Right atrium auricular region (tissue), 2 donors: ENCODE measurements at places on chromosomes 6 and 20. TPM values are rescaled to one million over a fixed set of nuclear protein-coding genes. Genes with fewer than 3 reads are reported as not detected.

IRF4 gene
- 1.1 TPM for total RNA-seq

DNA sequence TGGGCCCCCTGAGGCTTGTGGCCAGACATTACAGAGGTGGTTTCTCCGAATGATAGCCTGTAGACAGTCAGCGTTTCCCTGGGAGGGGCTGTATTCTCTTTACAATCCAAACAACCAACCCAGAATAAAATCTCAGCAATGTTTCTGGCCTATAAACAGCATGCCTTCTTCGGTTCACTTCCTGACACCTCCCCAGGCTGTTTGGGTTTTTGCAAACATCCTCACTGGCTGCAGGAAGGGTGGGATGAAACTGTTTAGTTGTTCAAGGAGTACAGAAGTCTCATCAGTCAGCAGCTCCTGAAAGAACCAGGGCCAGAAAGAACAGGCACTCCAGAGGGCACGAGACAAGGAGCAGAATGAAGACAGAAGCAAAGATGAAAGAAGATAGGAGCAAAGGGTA is 350.0 kb downstream of the QKI start:
- no peak for DNase-seq

NMBR gene
- not detected for total RNA-seq

STMND1 gene
- total RNA-seq, result not detected

KCNG1 gene
- total RNA-seq, result 2.3 TPM

DNA sequence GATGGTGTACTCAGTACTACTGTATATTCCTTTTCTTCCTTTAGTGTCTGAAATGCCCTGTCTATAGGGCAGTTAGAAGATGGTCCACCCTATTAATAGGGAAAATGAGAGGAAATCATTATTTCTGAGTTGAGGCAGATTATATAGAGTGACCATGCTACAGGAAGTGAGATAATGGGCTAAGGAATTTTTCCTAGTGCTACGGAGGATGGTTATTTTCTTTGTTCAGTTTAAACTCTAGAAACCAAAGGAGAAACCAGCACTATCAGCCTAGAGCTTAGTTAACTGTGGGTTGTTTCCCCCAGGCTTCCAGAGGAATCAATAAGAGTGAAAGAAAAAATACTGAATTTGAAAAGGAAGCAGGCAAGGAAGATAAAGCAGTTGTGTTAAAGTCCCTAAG is 474 bp downstream of the TSBP1 start:
- no peak for DNase-seq

DNA sequence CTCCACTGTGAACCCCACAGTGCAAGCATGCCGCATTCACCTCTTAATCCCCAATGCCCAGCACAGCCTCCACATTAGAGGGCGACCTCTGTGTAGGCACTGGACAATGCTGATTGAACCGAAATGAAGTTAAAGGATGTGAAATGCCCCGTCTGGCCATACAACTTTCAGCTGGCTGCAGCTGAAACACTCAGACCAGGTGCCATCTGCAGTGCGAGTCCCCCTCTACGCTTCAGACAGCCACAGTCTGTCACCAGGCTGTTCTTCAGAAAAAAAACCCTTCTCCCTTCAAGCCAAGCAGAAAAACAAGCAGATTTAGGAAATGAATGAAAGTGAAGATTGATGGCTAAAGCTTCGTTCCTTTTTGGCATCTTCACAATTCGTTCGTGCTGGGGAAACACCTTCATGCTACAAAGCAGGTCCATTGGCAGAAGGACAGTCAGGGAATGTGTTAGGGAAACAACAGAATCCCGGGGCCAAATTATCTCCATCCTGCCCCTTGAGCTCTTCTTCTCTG is 44.7 kb downstream of the TNFAIP3 start:
- no peak for DNase-seq

GRCh38 chr20:56940466-56940865 is 311.4 kb downstream of the TFAP2C start:
- no peak for DNase-seq

DNA sequence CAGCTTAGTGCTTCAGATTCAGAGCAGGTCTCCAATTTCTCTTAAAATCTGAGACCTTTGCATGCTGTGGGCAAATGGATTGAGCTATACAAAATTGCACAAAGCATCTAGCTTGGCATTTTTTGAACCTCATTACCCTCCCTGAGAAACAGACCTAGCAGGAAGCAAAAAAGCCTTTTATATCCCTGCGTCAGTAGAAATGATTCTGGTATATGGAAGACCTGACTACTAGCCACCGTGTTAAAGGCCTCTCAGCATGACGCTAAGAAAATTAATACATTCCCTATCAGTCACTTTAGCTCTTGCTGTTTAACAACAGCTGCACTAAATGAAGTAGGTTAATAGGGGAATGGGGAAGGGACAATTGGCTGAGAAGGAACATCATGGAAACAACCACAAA is 110.7 kb upstream of the SMLR1 start:
- DNase-seq, result no peak

DEFB123 gene
- total RNA-seq, result not detected

- no peak for DNase-seq
These were observed 353.1 kb downstream of the LAMA2 start for GRCh38 chr6:129236001-129236517.

DNA sequence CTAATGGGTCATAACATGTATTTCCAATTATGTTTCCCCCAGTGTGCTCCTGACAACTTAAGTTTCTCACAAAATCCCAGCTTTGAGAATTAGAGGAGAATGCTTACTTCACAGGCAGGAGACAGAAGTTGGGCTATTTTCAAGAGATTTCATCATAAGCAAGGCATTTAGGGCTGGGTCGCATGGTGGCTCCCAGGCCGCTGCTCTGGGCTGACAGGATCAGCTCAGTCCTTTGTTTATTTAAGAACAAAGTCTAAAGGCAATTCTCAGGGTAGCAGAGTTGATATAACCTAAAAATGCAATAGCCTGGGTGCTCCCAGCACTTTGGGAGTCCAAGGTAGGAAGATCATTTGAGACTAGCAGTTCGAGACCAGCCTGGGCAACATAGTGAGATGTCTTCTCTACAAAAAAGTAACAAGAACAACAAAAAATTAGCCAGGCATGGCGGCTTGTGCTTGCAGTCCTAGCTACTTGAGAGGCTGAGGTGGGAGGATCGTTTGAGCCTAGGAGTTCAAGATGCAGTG is 10.9 kb downstream of the FOXQ1 start:
- DNase-seq, result no peak

NHLRC1 gene
- total RNA-seq, result 1.8 TPM

CYP24A1 gene
- 0.24 TPM for total RNA-seq

DNA sequence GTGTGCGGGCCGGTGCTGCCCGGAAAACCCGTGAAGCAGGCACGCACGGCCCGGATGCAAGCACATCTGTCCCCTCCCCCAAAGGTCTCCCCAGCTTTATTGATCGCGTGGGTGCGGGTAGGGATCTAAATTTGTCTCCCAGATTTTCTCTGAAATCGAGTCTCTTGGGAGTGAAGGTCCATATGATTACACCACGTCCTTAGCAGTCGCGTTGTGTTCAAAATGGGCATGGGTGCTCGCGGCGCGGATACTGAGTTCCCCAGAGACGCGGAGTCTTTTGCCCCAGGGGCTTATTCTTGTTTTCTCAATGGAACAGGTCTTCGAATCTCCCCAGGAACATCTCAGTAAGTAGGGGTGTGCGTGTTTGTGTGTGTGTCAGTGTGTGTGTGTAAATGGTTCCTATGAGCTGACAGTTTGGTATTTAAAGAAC is 2.8 kb upstream of the ZNF292 start:
- DNase-seq, result no peak

GPR6 gene
- total RNA-seq, result not detected

DNA sequence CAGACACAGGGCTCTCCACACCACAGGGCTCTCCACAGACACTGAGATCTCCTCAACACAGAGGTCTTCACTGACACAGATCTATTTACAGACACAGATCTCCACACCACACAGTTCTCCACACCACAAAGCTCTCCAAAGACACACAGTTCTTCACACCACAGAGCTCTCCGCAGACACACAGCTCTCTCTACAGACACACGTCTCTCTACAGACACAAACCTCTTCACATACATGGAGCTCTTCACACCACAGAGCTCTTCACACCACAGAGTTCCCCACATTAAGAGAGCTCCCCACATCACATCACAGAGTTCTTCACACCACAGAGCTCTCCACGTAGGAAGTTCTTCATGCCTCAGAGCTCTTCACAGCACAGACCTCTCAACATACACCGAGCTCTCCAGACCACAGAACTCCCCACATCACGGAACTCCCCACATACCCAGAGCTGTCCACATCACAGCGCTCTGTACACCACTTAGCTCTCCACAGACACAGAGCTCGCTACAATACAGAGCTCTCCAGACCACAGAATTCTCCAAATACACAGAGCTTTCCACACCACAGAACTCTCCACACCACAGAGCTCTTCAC is 53.9 kb downstream of the ERMARD start:
- no peak for DNase-seq

- DNase-seq, result no peak
These were observed 164.7 kb downstream of the FOXC1 start for GRCh38 chr6:1774226-1774915.

DNA sequence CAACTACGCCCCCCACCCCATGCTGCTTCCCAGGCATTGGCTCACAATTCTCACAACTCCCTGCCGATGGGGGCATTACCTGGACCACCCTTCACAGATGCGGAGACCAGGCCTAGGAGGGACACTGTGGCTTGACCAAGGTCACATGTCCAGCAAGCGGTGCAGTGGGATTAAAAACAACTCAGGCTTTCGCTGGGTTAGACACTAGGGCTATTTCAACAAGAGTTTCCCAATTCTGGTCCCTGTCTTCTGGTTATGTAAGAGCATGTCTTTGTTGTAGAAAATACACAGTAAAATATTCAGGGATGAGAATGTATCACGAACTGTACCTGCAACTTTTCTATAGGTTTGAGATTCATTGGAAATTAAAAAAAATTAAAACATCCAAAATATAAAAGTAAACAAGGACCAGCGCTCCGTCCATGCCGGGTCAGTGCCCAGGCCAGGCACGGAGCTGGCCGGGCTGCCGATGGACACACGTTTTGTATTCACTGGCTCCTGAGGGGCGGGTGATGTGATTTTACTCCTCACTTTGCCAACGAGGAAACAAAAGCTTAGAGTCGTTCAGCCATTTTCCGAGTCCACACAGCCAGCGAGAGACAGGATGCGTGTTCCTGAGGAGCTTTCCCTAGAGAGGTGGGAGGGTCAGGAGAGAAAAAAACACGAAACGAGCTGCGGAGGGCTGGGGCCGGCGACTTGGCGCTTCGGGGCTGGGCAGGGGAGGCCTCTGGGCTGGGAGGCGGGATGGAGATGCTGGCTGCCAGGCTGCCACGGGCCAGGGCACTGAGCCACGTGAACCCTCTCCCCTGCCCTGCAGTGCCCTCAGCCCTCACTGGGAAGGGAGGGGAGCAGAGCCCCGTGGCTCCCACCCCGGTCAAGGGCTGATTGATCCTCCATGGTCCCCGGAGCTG is 17.1 kb upstream of the VSTM2L start:
- no peak for DNase-seq

DNA sequence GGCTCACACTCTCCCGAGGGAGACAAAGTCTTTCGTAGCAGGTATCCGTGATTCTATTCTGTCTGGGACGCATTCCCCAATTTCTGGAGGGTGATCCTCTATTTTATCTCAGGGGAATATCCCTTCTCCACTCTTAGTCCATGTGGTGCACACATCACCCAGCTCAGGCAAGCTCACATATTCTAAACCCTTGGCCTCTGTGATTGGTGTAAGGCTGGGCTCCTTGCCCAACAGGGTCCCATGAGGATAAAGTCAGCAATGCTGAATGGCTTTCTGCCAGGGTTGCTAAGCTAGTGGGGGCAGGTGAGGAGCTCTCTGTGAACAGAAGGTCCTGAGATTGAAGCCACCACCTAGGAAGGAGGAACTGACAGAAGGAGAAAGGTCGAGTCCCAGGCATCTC is 137.2 kb downstream of the CDH26 start:
- no peak for DNase-seq

- DNase-seq, result no peak
These were observed 4.1 kb upstream of the PAX1 start for GRCh38 chr20:21701171-21701876.

DNA sequence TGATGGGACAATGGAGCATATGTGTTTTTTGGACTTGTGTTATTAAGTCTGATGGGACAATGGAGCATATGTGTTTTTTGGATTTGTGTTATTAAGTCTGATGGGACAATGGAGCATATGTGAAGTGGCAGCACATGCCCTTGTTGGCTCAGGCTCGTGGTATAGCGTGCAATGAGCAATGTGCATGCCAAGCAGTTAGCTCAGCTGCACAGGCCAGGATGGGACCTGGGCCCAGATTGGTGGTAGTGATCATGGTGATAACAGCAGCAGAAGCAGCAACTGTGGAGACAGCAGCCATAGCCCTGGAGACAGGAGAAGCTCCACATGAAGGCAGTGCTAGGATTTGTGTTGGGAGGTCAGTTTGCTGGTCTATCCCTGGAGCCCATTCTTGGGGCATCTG is 61.1 kb downstream of the IL20RA start:
- DNase-seq, result no peak

- DNase-seq, result no peak
These were observed 49.8 kb downstream of the MAP3K7 start for GRCh38 chr6:90537027-90537426.

ZBP1 gene
- not detected for total RNA-seq

DNA sequence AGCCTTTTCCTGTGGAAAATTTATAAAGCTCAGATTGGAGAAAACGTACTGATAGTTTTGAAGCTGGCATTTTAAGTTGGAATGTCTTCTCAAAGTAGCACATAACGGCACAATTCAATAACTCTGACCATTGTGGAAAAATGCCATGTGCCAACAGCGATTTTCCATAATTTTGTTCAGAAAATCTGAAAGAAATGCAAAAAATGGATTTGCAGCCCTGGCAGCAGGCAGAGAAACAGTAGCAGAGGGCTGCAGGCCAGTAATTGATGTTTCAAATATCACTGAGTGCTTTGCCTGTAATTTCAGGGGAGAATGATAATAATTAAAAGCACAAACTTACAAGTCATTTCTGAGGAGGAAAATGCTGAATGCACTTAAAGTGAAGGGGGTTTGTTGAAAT is 507.4 kb downstream of the MAFB start:
- no peak for DNase-seq

- DNase-seq, result no peak
These were observed 11.5 kb downstream of the TMEM63B start for GRCh38 chr6:44138717-44139350.

GRCh38 chr20:50408526-50409364 is 101.4 kb upstream of the PTPN1 start:
- DNase-seq, result no peak

DNA sequence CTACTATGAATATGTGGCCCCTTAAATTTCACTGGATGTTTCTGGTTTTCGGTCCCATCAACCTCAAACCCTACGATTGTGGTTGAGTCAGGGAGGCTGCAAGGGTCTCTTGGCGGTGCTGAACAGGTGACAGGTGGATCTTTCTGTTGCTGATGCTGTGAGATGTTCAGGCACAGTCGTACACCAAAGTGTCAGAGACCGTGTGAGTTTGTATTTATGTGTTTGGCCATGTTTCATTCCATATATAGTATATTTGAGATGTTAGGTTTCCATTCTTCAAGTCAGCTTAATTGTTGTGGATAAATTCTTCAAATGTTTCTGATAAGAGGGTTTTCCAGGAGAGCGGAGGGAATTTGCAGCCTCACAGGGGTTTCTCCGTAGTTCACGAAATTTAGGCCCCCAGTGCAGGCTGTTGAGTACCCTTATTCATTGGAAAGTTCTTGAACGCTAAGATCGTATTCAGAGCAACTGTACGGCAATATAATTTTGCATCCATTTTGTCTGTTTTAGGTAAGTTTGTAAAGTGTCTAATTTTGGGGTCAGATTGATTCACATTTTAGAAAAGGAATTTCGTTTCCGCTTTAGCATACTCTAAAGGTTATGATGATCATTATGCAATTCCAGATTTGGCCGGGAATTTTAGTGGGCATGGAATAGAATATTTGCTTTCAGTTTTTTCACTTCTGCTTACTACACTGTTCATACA is 1.2 kb downstream of the TAB2 start:
- no peak for DNase-seq
